Activated B cell treated with CpG ODN at 0.5 μM for 24 hours (primary cell): ENCODE measurements at places on chromosomes 12 and 14. TPM values are rescaled to one million over a fixed set of nuclear protein-coding genes. Genes with fewer than 3 reads are reported as not detected.

TSPAN19 gene
- total RNA-seq: not detected in 2 replicates

CAMKK2 gene
- total RNA-seq: 19.3 and 20.5 TPM in 2 replicates

C12orf76 gene
- 20.5 and 24.8 TPM in 2 replicates for total RNA-seq

MYH6 gene
- not detected in 2 replicates for total RNA-seq

CARMIL3 gene
- 3.5 and 3.9 TPM in 2 replicates for total RNA-seq

OTOGL gene
- total RNA-seq: not detected in 2 replicates

TTC9 gene
- 11.1 and 12.4 TPM in 2 replicates for total RNA-seq

KLRB1 gene
- total RNA-seq: 0.20 TPM in 1 of 2 replicates, not detected in the other

REP15 gene
- 0.35 TPM in 1 of 2 replicates, not detected in the other for total RNA-seq

IGFBP6 gene
- not detected in 2 replicates for total RNA-seq

CLEC2A gene
- not detected in 2 replicates for total RNA-seq

A2ML1 gene
- total RNA-seq: not detected in 2 replicates

P3H3 gene
- total RNA-seq: not detected in 2 replicates
